Mesenchymal stem cell (in vitro differentiated cells and primary cell): ENCODE measurements at places on chromosomes 3 and 15.
A peak's percentile ranks its signal among the peaks of the same experiment; 100 is the strongest.

- DNase-seq = no peak
Measured at GRCh38 chr3:176479248-176479647, 718.0 kb downstream of the TBL1XR1 start.

DNA sequence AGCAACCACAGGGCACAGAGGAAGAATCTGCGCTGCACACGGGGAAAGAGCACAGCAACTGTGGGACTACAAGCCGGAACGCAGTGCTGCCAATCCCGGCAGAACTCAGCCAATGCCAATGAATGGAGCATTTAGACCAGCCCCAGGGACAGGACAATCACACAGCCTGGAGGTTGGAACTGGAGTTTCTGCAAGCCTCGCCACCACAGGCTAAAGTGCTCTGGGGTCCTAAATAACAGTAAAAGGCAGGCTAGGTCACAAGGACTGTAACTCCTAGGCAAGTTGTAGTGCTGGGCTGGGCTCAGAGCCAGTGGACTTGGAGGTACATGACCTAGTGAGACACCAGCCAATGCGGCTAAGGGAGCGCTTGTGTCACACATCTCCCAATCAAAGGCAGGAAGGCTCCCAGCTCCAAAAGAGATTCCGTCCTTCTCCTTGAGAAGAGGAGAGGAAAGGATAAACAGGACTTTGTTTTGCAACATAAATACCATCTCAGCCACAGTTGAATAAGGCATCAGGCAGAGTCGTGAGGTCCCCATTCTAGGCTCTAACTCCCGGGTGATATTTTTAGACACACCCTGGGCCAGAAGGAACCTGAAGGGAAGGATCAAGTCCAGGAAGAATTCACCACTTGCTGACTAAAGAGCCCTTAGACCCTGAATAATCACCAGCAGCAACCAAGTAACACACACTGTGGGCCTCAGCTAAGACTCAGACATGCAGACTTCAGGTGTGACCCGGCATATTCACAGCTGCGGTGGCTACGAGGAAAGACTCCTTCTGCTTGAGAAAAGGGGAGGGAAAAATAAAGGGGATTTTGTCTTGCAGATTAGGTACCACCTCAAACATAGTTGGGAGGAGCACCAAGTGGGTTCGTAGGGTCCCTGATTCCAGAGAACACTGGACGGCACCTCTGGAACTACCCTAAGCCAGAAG is 85.5 kb upstream of the XXYLT1 start:
- peak; percentile 29 for DNase-seq

- DNase-seq = no peak
Measured at GRCh38 chr3:25723802-25724201, 59.1 kb upstream of the TOP2B start.

DNA sequence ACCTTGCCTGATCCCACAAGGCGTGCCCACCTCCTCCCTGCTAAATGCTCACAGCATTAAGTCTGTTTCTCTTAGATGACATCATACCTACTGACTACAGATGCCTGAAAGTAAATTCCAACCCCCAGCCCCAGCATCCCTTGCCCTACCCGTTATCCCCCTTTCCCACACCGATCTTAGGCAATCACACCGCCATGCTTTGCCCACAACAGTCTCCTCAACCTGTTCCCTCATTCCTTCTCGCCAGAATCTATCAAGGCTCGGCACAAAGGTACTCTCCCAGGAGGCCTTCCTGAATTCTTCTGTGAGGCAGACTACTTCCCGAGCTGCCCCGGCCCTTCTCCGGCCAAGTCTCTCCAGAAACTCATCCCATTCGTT is 789 bp upstream of the SEC61A1 start:
- no peak for DNase-seq

DNA sequence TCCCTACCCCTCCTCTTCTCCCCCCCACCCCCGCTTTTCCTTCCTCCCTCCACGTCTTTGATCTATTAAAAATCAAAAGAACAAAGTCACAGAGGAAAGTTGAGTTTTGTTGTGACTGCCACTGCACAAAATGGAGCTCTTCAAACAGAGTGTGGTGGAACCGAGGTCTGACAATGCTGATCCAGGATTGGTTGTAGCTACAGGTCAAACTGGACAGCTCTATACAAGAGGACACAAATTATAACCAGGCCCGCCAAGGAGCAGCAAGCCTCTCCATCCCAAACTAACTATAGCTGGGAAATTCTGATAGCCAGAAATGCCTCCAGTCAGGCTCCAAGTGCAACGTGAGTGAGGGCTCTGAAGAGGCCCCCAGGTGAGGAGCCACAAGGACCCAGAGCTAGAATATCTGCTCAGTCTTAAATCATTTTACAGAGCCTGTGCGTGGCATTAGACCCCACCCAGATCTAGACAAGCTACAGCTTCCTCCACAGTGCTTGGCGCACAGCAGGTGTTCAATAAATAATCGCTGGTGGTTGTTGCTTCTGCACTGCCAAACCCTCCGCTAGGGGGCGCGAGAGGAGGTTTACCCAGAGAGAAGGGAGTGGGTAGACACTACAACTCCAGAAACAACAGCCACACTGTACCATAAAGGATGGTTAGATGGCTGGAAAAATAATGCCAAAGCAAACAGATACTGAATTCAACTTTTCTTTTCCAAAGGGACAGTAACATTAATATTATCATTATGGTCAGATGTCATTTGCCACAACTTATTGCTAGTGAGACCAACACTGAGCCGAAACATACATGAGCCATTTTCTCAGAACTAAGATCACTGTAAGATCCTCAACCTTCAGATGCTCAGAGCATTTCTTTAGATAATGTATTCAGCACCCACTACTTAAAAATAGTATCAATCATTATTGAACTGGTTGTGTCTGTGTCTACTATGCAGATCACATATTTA is 44.6 kb downstream of the ZIC4 start:
- DNase-seq = no peak

GRCh38 chr3:16768956-16769355 is 115.8 kb upstream of the PLCL2 start:
- no peak for DNase-seq

DNA sequence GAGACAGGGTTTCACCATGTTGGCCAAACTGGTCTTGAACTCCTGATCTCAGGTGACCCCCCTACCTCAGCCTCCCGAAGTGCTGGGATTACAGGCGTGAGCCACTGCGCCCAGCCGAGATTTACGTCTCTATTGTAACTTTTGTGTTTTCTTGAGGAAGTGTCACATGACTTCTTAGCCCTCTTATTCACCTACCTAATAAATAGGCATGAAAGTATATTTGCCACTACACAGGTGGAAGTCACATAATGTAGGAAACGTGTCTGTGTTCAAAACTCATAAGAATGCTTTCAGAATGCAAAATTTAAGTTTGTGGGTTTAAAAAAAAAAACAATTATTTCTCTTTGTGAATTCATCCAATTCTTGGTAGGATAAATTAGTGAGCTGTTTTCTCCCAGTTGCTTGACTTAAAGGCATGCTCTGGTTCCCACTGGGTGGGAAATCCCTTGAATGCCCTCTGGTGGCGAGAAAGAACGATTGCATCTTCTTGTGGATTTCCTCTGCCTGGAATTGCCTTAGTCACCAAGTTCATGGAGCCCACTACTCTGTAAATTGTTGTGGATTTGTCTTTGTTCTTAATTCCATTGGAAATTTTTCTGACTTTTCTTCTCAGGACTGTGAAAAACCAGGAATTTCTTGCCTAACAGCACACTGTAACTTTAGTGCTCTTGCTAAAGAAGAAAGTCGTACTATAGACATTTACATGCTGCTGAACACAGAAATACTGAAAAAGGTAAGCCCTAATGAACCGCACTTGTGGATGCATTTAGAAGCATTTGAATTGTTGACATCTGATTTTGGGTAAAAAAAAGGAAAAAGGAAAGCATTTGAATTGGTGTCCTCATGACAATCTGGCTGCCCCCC is 82.2 kb upstream of the CTDSPL start:
- peak; percentile 81 for DNase-seq

- peak; percentile 71 for DNase-seq
Measured at GRCh38 chr15:43514241-43515057, 3.0 kb upstream of the MAP1A start.

GRCh38 chr15:74442063-74442462 is 8.3 kb upstream of the SEMA7A start:
- DNase-seq = no peak

GRCh38 chr3:184003187-184003967 is 14.3 kb downstream of the ABCC5 start:
- DNase-seq = peak; percentile 58

- DNase-seq = peak; percentile 77
Measured at GRCh38 chr3:52428151-52429005, 16.5 kb downstream of the SEMA3G start.

DNA sequence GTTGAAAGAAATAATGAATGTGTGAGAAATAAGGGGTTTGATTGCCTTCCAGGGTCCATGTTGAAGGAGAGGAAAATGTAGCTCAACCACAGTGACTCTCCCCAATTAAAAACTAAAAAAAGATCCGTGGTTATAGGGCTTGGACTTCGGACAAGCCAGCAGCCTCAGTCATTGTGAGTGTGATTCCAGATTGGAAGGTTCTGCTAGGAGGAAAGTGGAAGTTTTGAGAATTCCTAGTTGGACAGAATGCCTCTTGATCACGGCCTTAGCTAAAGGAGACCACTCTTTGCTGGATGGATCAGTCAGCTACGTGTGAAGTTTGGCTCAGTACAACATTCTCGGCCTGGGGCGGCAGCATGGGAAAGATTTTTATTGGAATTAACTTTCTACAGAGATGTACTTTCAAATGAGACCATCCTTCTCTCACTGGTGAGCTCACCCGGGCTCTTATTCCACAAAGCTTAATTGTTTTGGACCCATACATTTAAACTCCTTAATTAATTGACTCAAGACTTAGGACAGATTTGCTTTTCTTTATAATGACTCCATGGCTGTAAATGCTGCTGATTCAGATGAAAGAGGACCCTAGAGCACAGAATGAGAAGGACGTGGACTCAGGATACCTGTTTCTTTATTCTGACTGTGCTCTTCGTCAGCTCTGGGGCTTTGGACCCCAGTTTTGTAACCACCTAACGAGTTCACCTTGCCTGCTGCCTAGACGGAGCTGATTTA is 27.5 kb downstream of the FLNB start:
- DNase-seq = no peak

GRCh38 chr3:161066930-161067329 is 38.2 kb downstream of the B3GALNT1 start:
- DNase-seq = no peak
